KG1 (cell line): ENCODE measurements at places on chromosomes 6 and 20.

GRCh38 chr6:83417880-83418663, 12.8 kb downstream of the ME1 start:
- DNase-seq, result no peak

GRCh38 chr20:47578543-47578942, 76.9 kb downstream of the NCOA3 start:
- no peak for DNase-seq

- no peak for DNase-seq
Measured at GRCh38 chr6:43950051-43950605, 177.1 kb downstream of the MRPL14 start.

DNA sequence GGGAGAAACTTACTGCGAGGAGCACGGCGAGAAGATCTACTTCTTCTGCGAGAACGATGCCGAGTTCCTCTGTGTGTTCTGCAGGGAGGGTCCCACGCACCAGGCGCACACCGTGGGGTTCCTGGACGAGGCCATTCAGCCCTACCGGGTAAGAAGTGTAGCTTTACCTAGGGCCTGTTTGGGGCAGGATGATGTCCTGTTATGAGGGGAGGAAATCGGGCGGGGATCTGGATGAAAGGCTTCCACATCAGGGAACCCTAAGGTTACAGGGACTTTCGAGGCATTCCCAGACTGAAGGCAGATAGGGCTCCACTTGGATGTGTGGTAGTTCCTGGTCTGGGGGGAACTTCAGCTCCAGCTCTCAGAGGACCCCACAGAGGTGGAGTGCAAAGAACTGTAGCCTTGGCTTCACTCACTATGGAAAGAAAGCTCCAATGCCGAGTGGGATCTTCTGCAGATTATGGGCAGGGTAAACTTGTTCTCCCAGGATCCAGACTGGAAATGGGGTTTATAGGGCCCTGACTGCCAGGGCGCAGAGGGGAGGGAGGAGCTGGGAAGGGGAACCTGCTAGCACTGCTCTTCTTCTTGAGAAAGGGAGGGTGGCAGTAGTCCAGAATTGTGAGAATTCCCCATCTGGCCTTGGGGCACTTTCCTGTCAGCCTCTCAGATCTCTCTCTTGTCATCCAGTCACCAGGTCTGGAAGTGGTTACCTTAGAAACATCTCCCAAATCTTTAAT, 740 bp downstream of the TRIM15 start:
- no peak for DNase-seq

DNA sequence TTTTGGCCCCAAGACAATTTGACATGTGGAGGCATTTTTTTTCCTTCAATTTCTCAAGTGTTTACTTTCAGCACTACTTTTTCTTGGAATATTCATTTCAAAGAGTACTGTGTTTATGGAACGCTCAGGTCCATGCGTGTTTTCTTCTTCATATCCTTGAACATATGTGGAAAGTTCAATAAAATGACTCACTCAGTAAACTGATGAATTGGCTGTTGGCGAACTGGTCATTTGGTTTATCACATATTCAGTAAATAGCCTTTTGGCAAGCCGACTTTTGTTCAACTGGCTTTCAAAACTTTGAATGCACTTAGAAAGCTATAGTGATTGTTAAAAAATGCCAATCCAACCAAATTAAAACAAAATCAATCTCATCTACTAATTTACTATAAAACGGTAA, 964.6 kb upstream of the SLC35B3 start:
- no peak for DNase-seq

DNA sequence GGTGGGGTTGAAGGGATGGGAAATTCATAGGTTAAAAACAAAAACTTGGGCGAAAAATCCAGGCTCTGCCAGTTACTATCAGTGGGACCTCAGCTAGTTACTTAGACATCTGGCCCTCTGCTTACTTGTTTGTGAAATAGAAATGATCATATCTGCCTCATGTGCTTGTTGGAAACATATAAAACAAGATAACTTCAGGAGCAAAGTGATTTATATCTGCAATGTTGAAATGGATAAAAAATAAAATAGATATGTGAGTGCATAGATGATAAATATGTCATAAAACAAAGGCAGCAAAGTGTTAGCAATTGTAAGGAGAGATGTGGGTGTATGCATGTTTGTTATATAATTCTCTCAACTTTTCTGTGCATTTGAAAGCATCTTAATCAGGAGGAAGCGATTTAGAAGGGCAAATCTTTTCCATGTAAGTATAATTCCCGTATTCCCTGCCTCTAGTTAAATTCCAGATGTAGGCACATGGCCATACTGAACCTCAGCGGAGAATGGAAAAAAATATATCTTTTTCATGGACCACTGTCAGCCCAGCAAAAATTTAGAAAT, 579.0 kb upstream of the FLRT3 start:
- DNase-seq, result no peak

GRCh38 chr6:37491830-37492208, 7.9 kb downstream of the CCDC167 start:
- DNase-seq, result no peak

DNA sequence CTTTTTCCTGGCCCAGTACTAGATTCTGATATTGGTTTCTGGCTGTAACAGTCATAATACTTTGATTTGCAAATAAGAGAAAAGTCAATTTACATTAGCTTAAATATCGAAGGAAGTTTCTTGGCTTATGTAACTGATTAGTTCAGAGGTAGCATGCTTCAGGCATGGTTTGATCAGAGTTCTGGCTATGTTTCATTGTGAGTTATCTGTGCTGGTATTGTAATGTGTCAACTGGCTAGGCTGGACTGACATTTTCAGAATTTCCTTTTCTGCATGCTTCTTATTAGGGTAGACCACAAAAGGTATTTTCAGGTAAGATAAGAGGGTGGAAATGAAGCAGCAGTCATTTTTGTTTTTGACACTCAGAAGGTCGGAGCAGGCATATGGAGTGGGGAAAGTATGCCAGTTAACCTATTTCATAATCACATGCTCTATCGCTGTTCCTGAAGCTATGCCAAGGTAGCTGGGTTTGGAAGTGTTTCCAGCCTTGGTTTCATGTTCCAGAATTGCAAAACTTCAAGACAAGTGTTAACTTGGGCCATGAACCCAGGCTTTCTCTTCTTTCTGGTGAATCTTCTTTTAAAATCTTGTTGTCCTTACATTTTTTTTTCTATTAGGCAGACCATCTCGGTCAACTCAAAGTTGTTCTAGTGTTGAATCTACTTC, 244.9 kb downstream of the DHX35 start:
- DNase-seq, result no peak
